ENCODE measurements at places on chromosomes 13 and 19.

DNA sequence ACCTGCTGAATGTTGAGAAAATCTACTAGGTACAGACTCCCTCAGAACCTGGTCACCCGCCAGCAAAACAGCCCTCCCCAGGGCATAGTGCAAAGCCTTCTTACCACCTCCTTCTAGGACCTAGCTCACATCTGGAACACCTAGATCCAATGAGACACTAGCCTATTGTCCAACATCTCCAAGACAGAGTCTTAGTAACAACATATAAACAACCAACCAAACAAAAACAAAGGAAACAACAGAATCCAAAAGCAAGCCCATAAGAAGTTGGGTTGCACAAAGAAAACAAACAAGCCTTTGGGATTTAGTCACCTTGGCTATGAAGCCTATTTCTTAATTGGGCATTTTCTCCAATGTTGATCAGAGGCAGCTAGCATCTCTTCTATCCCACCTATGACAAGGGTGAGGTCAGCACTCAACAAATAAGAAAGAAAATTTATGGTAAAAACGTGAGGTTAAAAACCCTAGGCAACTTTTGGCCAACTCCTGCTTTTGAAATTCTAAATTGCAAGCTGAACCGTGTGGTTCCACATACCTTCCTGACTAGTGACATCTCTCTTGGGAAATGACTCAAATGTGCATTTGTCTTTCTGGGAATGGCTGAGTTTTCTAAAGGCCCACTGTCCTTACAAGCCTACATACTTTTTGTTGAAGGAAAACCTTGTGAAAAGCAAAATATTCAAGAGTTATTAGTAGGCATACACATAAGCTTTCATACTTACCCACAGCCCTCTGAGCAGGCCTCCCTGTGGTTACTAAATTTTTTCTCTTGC is 66.7 kb downstream of the FAM216B start:
- DNase-seq, result no peak

- DNase-seq, result no peak
Observed at GRCh38 chr13:110341445-110342244, 34.6 kb downstream of the COL4A2 start.

- no peak for DNase-seq
Observed at GRCh38 chr13:105007166-105007808, 1528.2 kb downstream of the EFNB2 start.

- DNase-seq, result no peak
Observed at GRCh38 chr13:46374710-46375109, 12.3 kb downstream of the RUBCNL start.

GRCh38 chr19:17751912-17752273 is 616 bp downstream of the FCHO1 start:
- no peak for DNase-seq

DNA sequence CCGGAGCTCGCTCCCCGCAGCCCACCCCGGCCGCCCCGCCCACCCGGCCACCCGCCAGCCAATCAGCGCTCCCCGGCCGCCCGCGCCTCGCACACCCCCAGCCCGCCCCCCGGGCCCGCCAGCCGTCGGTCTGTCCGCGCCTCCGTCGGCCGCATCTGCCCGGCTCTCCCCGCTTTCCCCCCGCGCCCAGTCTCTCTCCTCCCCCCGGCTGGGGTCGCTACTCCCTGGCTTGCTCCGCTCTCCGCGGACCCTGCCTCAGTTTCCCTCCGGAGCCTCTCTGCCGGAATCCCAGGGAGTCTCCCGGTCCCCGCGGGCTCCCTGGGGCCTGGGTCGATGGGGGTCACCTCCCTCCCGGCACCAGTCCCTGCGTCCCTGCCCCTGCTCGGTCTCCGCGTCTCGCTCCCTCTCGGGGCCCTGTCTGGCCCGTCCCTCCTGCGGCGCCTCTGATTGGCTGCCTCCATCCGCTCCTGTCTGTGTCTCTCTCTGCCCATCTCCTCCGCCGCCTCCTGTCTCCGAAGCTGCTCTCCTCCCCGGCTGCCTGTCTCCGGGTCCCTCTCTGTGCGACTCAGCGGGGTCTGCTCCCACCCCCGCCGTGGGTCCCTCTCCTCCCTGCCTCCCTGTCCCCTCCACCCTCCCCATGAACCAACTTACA is 484 bp downstream of the IL11 start:
- DNase-seq, result peak; percentile 30

DNA sequence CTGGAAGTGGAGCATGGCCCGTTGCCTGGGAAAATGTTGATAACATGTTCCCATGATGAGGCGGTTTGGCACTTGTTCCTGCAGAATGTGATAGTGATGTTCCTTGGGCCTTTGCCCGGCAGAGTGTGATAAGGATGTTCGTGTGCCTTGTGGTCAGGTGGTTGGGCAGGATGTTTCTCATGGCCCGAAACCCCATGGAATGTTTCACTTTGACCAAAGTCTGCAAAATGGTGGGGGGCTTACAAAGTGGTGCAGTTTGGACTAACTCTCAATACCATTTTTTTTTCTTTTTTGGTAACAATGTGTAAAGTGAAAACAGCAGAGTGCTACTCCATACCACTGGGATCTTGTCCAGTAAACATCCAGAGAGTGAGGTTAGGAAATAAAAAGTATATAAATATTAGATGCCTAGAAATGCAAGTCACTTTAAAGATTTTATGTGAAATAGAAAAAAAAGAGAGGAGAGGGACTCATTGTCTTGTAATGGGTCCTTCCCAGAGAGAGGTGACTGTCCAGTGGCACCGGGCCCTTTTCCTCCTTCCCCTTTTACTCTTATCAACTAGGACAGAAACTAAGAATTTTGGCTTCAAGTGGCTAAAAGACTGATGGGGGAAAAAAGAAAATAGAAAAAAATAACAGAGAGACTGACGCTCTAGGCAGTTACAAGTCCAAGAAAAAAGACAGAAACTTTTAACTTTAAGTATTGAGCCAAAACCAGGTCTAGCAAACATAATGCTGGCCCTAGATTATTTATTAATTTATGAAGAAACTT is 5.7 kb downstream of the FPR3 start:
- DNase-seq, result no peak

DNA sequence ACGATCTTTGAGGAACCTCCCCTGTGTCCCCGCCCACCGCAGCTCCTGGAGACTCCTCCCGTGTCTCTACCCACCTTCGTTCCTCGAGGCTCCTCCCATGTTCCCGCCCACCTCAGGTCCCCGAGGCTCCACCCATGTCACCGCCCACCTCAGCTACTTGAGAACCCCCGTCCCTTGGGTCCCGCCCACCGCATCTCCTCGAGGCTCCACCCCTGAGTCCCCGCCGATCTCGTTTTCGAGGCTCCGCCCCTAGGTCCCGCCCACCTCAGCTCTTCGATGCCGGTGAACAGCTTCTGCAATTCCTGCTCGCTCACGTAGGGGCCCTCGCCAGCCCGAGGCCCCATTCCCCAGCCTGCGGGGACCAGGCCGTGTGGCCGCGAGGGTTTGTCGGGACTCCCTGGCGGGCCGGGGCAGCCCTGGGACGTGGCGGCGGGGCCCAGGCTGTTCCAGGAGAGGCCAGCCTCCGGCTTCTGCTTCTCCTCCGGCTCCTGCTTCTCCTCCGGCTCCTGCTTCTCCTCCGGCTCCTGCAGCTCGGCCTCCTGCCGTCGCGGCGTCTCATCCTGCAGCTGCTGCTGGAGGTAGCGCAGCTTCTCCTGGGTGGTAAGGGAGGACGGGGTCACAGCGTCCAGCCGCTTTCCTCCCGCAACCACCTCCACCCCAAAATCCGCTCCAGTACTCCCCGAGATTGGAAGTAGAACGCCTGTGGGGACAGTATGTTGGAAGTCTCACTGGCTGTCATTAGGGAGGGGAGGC is 16.7 kb downstream of the TSKS start:
- peak; percentile 49 for DNase-seq

DNA sequence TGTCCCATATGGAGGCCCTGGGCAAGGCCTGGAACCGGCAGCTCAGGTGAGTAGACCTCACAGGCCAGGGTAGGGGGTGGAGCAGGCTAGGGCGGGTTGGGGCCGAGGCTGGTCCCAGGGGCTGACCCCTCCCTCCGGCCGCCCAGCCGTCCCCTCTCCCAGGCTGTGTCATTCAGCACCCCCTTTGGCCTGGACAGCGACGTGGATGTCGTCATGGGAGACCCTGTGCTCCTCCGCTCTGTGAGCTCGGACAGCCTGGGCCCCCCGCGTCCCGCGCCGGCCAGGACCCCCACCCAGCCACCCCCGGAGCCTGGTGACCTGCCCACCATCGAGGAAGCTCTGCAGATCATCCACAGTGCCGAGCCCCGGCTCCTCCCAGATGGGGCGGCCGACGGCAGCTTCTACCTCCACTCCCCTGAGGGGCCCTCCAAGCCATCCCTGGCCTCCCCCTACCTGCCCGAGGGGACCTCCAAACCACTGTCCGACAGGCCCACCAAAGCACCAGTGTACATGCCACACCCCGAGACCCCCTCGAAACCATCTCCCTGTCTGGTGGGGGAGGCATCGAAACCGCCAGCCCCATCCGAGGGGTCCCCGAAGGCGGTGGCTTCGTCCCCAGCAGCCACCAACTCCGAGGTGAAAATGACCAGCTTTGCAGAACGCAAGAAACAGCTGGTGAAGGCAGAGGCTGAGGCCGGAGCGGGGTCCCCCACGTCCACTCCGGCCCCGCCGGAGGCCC is 16.0 kb downstream of the CAMSAP3 start:
- DNase-seq, result no peak

DNA sequence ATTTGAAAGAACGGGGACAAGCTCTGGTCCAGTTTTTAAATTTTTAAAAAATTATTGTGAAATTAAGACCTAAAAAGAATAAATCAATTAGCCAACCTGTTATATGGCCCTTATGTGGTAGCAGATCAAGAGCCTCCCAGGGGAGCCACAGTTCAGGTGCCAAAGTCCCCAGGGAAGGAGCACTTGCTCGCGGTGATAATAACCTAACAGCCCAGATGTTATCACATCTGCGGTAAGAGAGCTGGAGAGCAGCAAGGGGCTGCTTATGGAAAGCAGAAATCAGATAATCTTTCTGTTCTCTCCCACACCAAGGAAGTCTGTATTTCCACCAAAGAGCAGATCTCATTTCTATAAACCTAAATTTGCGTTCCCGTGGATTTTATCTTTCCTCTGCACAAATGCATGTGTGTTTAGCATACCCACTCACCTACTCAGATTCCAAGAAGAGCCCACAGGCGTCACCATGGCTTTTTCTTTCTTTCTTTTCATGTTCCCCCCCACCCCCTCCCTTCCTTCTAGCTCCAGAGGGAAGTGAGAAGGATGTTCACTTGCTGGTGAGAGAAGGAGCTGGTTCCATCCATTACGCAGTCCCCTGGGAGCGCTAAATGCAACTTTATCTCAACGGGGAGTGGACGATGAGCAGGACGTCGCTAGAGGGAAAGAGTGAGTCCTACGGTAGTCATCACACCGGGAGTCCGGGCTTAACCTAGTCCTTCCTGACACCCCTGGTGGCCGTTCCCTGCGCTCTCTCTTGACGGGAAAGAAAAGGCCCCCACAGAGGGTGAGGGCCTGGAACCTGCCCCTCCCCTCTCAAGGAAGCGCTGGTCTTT is 1.6 kb upstream of the POU4F1 start:
- peak; percentile 70 for DNase-seq

GRCh38 chr13:114017966-114018365 is 44.1 kb upstream of the C13orf46 start:
- DNase-seq, result no peak

GRCh38 chr19:4174213-4174894 is 8.0 kb downstream of the SIRT6 start:
- no peak for DNase-seq

DNA sequence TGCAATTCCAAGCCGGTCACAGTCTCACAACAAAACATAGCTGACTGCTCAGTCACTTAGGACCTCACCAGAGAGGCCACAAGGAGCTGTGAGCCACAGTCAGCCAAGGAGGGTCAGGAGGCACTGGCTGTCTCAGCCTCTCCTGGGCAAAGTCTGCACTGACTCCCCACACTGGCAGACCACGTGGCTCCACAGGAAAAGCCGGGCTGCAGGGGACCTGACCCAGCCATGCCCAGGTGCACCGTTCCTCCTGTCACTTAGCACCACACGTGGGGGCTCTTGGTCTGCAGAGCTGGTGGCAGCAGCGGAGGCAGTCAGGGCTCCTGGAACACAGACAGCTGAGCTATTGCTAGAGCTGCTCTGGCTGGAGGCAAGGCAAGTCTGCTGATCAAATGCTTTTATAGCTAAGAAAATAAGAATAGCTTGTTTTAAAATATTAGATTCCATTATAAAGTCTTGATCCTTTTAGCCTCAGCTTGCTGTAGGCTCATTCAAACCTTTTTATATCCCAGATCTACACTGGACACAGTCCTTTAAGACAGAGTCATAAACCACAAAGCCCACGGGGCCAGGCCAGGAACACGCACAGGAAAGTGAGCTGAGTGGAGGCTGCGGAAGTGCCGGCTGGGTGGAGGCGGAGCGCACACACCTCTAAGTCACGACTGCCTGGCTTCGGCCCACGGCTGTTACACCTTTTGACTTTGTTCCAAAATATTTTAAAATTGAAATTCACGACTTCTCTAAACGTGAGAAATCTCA is 744.1 kb downstream of the UQCRFS1 start:
- DNase-seq, result no peak

DNA sequence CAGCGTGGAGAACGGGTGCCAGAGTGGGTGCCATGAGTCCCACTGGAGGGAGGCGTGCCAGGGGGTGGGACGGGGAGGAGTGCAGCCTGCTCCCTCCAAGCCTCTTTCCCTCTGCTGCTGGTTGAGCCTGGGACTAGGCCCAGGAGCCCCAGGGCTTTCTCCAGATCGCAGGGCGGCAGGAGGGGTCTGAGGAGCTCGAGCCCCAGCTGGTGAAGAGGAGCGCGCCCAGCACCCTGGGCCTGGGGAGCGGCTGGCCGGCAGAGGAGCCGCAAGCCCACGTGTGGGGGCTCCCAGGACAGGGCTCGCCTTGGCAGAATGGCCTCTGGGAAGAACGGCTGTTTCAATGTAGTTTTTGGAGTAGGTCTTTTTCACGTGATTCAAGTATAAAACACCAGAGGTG is 12.2 kb upstream of the DCUN1D2 start:
- DNase-seq, result no peak

GRCh38 chr19:21587549-21587948 is 82.1 kb downstream of the ZNF429 start:
- DNase-seq, result no peak

DNA sequence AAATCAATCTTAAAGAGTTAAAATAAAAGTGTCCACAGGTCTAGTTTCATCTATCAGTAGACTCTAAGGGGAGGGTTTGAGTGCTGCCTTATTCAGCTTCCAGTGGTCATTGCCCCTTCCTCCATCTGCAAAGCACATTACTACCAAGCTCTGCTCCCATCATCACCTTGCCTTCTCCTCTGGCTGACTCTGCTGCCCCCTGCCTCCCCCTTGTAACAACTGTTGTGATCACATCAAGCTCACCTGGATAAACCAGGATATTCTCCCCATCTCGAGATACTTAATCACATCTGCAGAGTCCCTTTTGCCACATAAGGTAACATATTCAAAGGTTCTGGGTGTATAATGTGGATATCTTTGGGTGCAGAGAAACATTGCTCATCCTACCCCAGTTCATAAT is 43.3 kb upstream of the GPC6 start:
- DNase-seq, result no peak

DNA sequence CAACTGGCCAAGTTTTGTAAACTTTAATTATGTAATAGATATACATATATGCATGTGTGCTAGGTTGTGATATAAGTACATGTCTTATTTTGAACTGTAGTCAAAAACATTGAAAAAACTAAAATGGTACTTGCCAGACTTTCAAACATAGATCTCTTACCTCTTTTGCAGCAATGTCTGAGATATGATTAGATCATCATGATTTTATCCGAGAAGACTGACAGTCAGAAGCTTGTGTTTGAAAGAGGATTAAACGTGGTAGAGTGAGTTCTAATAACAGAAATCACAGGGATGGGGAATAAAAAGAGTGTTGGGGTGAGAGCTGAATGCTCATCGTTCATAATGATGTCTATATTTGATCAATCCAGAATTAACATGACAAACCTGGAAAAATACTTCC is 18.2 kb upstream of the ACP7 start:
- no peak for DNase-seq

- DNase-seq, result no peak
Observed at GRCh38 chr13:69109891-69110525, 997.6 kb upstream of the ATXN8OS start.

Measured in NCI-H1436 (cell line).